Posterior vena cava (tissue), 2 donors: ENCODE measurements at places on chromosomes 5 and 9. TPM values are rescaled to one million over a fixed set of nuclear protein-coding genes. Genes with fewer than 3 reads are reported as not detected.

The MRPL36 gene
- 29.4 TPM for total RNA-seq

The SYK gene
- 13.2 TPM for total RNA-seq

GRCh38 chr5:1699394-1699793, 100.2 kb downstream of the MRPL36 start:
- no peak for DNase-seq

GRCh38 chr5:179869101-179869500, 10.5 kb upstream of the MRNIP start:
- peak; percentile 58 for DNase-seq

- peak; percentile 89 for DNase-seq
Observed at GRCh38 chr9:133238272-133238850, 29.3 kb upstream of the OBP2B start.

- no peak for DNase-seq
Observed at GRCh38 chr5:42991404-42992087, 48.6 kb downstream of the ANXA2R start.

DNA sequence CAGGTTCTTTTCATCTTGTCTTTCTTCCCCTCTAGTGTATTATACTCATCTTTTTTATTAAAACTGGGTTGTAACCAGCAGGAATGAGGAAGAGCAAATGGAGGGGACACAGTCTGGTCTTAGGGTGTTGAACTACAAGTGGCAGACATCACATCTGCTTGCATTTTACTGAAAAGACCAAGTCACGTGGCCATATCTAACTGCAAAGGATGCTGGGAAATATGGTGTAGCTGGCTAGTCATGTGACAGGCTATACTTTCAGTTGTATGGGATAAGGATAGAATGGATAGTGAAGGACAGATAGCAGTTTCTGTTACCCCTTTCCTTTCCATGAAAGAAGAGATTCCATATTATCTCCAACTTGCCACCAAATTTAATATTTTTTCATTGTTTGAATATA, 13.0 kb upstream of the FGD3 start:
- no peak for DNase-seq
